Muscle of back (tissue), 13 donors: ENCODE measurements at places on chromosomes 2 and 18.

DNA sequence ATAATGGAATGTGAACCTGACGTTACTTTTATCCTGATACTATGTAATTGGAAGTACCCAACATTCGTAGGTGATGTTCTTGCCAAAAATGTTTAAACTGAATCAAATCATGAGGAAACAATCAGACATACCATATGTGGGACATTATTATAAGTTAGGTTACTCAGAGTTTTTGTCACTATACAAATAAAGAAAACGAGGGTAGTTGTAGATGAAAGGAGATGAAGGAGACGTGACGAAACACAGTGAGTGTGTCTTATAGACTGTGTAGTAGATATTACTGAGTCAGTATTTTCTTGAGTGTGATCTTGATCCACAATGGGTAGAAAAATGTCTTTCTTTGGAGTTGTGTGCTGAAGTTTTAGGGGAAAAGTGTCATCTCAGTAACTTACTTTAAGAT lies 176.8 kb downstream of the ZNF407 start:
- DNase-seq, result no peak

- DNase-seq, result no peak
These were observed 355.9 kb upstream of the HNRNPA3 start for GRCh38 chr2:176856683-176857082.

GRCh38 chr2:237591141-237591881 lies 777 bp upstream of the RAB17 start:
- no peak for DNase-seq

DNA sequence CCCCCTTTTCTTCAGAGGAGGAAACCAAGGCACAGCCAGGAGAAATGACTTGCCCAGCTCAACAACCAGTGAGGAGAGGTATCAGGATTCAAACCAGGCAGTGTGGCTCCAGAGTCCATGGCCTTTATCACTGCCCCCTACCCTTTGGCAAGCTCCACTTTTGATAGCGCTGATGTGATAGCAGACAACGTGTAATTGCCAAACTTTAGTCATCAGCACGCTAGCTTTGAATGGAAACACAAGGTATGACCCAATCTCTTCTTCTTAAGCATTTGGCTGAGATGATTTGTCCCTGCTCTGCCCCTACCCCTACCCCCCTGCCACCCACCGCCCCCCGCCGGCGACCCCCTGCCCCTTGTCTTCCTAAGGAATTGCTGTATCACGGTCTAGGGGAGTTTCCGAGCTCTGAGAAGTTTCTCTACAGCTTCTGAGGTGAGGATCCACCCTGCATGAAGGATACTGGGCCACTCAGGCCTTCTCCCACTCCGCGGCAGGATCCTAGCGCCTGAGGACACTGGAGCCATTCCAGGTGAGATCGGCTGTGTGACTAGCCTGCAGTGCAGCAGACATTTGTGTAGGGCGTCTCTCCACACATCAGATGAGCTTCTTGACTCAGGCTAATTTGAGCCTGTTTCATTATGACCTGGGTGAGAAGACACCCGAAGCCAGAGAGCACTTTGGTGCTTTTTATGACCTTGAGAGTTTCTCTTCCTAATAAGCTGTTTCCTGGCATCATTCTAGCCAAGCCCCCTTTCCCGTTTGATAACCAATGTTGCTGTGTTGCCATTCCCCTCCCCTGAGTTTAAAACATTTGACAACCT lies 75.1 kb upstream of the MAP4K4 start:
- no peak for DNase-seq
